ENCODE measurements at places on chromosomes 5 and 9. TPM values are rescaled to one million over a fixed set of nuclear protein-coding genes. Genes with fewer than 3 reads are reported as not detected.

Gene ADAMTS6
- total RNA-seq, result 1.6 TPM

Gene LCN10
- total RNA-seq, result not detected

Gene FRMD3
- total RNA-seq, result 0.30 TPM

Gene AGTPBP1
- 41.8 TPM for total RNA-seq

Gene SHOC1
- not detected for total RNA-seq

DNA sequence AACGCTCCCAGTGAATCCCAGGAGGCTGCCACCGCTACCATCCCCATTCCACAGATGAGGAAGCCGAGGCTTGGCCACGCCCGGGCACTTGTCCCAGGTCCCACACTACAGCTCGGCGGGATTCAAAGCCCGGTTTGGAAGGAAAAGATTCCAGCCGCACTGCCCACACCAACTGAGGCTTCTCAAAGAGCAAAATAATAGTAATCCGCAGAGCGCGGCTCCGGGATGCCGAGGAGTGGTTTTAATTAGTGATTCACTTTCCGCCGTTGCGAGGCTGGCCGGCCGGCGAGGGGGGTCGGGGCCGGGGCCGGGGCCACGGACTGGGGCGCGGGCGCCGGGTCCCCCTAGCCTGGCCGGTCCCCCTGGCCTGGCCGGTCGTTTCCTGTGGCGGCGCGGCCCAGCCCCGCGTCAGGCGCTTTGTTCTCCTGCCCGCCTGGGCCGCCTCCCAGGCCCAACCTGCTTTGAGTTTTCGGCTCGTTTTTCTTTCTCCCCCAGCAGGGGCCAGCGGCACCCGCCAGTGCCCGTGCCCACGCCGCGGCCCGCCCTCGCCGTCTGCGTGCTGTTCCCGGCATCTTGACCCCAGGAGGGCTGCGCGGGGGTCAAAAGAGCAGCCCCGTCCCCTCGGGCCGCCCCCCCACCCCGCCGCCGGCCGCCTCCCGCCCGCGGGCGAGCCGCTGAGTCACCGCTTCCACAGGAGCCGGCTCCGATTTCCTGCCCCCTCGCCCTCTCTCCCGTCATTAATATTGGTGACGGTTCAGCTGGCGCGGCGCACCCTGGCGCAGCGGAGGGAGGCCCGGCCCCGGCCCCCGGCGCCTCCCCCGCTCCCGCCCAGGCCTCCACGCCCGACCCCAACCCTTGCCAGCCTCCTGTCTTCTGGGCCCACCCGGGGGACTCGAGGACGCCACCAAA, 31.2 kb downstream of the FGF18 start:
- DNase-seq, result peak; percentile 28

GRCh38 chr5:33118761-33119415, 321.9 kb upstream of the TARS1 start:
- DNase-seq, result no peak

GRCh38 chr5:14447958-14448911, 133.4 kb upstream of the OTULINL start:
- DNase-seq, result no peak

DNA sequence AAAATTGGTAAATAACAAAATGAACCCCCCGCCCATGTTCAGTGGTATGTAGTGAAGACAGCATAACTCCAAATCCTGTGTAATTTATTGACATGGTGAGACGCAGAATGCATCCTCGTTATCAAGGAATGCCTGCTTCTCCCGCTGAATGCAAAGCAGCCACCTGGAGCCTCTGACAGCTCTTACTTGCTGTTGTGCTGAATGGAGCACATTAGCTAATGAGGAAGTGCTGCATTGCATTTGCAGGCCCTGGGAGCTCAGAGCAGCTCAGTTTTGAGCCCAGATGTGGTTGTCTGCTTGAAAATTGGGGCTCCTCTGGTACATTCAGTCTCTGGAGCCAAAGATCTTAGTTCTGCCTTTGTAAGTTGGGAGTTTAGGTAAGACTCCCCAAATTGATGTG, 28.9 kb downstream of the PLAC8L1 start:
- DNase-seq, result no peak

- DNase-seq, result no peak
Measured at GRCh38 chr5:158898185-158899177, 201.2 kb downstream of the EBF1 start.

DNA sequence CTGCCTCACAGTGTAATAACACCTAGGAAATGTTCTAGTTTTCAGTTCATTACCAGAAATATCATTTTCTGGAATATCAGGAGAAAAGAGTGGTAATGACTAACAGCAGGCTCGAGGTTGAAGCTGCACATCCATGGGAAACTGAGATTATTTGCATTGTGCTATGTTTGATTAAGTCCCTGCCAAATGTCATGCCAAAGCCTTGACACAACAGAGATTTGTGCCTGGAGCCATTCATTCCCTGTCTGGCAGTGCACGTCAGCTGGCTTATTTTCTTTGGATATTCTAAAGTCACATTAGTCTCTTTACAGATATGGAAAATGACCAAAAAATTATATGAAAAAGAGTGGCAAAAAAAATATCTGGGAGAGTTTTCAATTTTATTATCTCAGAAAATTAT, 848.0 kb downstream of the PTPRD start:
- no peak for DNase-seq

- DNase-seq, result no peak
Measured at GRCh38 chr5:81572201-81572600, 178.3 kb upstream of the ACOT12 start.

- no peak for DNase-seq
Measured at GRCh38 chr9:72454871-72455491, 66.4 kb upstream of the TMC1 start.

GRCh38 chr5:7372399-7372798, 23.5 kb upstream of the ADCY2 start:
- no peak for DNase-seq

- no peak for DNase-seq
Measured at GRCh38 chr9:114962809-114963208, 32.4 kb upstream of the TNFSF8 start.

- no peak for DNase-seq
Measured at GRCh38 chr9:95224376-95225019, 93.0 kb downstream of the FANCC start.

GRCh38 chr5:36300191-36300926, 1.3 kb downstream of the RANBP3L start:
- DNase-seq, result no peak

DNA sequence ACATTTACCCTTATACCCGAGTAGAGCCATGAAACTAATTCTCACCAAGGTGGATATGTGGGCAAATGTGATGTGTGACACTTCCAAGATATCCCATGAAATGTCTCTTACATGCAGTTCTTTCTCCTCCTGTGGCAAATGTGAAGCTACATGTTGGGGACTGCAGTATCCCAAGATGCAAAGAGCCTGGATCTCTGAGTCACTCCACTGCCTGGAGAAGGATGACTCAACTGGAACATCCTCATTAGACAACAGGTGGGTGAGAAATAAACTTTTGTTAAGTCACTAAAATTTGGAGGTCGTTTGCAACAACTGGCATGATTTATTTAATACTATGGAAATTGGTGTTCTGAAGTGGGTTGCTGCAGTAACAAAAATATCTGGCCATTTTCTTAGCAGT, 36.5 kb upstream of the TENT4A start:
- no peak for DNase-seq

GRCh38 chr9:94639061-94639998, at the start of gene FBP1:
Gene FBP1 (minus strand): TSS chr9:94639518. CDS start chr9:94639310, 208 bp downstream.
- peak; percentile 39 for DNase-seq

- DNase-seq, result no peak
Measured at GRCh38 chr5:64526734-64527439, 21.1 kb downstream of the RGS7BP start.
